G401 (cell line): ENCODE measurements at places on chromosomes 6 and 20.
A peak's percentile ranks its signal among the peaks of the same experiment; 100 is the strongest.

DNA sequence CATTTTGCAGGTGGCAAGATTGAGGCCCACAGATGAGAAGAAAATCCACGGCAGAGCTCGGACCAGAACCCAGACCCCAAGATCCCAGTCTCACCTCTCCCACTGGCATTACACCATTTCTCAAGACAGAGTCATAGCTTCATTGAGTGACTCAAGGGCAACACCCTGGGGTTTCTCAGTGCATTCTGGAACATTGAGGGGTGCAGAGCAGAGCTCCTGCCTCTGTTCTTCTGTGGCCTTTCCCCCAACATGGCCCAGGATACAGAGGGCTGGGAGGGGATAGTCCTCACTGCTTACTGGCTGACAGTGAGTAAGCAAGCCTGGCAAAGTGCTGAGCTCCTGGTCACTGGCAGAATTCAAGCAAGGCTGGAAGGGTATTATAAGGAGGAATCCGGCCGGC lies 74.0 kb downstream of the MDGA1 start:
- DNase-seq: no peak

GRCh38 chr20:49914310-49915117 lies 815 bp downstream of the SPATA2 start:
- DNase-seq: peak; percentile 43

DNA sequence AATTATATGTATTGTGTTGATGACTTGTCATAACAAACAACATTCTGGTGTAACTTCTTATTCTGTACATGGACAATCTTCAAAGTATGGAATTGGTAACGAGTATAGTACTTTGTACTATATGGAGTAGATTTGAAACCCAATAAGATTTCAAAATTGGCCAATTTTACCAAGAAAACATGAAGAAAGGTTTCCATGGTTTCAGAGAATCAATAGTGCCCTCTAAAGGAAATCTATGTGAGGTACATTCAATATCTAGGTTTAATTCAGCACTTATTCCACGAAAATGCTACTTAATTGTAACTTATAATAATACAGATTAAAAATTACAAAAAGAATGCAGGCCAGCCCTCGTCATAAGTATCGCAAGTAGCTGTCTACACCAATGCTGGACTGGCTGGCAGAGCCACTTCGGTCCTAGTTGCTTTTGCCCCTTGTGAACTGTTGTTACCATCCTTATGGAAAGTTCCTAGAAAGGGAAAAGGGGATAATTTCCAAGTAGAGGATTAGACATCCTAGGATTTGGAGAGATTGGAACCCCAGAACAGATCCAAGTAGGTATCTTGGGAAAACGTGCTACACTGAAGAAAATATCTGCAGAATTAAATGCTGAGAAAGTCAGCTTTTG lies 70.9 kb downstream of the LCA5 start:
- peak; percentile 37 for DNase-seq

DNA sequence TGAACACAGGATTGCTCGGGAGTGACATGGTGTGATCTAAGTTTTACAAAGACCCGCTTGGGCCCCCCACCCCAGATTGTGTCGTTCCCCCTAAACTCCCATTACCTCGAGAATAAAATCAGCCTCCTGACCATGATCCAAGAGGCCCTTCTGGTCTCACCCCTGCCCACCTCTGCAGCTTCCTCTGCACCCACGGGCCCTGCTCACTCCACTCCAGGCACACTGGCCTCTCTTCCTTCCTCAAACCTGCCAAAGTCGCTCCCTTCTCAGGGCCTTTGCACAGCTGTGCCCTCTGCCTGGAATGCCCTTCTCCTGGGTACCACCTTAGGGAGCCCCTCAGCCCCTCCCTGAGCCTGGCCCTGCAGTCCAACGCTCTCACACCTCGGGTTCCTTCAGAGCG lies 17.9 kb downstream of the TGM2 start:
- DNase-seq: no peak

GRCh38 chr6:40192516-40192915 lies 258.3 kb upstream of the MOCS1 start:
- no peak for DNase-seq

DNA sequence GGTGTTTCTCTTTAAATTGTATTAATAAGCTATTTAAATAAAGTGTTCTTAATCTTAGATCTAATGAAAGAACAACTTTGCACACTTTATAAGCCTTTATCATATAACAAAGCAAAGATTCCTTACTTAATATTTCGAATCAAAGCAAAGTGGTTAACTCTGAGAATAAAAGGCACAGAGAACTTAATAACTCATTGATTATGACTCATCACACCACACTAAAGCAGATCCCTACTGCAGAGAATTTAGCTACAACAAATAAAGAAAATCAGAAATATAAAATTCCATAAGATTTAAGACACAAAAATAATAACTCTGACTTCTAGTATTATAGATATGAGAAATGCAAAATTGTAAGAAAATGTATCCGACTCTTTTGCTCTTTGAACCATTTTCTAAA lies 135.6 kb upstream of the RUNX2 start:
- DNase-seq: no peak

DNA sequence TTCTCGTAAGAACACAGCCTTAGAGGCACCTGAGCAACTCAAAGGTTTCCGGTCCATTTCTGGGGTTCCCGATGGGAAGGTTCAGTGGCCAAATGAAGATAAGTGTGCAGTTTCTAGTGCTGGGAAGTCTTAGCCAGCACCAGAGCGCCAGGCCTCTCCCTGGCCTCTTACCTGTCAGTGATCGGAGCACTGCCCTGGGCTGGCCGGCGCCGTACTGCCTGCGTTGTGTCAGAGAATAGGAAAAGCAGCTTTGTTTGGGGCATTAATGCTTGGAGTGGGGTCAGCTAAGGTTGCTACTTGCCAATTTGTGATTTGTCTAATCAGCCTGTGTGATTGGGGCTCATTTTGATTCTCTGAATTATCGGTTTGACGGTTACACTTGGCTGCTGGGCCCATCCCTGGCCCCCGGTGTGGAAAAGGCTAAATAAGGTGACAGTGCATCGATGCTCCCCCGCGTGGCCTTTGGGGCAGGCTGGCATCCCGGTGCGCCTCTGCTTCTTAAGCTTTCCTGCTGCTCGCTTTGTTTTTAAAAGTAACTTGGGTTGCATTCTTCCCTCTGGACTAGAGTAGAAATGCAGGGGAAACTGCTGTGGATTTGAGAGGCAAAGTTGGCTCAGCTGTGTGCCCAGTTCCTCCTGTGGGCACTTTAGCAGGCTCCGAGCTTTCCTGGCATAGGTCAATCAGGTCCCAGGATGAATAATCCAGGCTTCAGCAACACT lies 51.8 kb downstream of the TCP11 start:
- DNase-seq: no peak

GRCh38 chr6:32298632-32299336 lies 72.9 kb downstream of the TSBP1 start:
- no peak for DNase-seq

DNA sequence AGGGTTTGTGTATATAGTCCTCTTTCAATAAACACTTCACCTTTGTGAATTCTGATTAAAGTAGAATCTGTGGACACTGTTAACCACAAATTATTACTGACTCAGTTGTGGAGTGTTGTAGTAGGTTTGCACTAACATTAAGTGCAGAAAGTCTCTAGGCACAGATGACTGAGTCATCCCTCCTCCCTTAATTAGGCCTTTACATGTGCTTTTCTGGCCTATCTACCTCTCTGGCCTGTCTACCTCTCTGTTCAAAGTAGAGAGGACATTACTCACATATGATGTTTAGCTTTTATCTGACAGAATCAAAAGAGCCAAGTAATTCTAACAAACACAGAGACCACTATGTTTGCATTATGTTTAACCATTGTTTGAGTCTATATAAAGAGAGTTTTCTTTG lies 783.0 kb downstream of the TENT5A start:
- no peak for DNase-seq

DNA sequence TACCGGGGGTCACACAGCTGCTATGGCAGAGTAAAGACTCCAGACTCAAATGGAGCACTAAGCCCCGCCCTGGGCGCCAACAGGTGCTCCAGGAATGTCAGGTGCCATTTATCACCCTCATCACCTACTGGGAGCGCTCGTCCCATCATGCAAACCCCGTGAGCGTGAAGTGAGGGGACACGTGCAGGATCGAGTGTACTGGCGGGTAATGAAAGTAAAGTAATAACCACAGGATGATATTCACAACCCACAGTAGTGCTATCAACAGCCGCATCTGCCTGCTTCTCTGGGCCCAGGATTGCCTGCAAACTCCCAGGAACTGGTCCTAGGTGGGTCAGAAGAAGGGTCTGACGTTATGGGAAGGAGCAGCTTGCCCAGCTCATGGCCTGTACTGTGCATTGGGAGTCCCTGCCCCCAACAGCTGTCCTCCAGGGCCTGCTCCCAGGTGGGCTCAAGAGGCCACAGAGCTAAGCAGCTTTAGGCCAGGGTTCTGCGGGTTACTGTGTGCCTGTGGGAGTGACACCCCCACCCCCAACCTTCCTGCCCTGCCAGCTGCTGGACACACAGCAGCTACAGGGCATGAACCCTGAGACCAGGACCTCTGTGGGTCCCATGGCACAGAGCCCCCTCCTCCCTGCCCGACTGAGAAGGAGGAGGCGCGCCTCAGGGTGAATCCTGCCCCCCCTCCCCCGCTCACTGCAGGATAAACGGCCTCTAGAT lies 120.5 kb upstream of the SULF2 start:
- DNase-seq: no peak

- peak; percentile 93 for DNase-seq
Measured at GRCh38 chr20:51154708-51155690, 132.1 kb upstream of the KCNG1 start.

GRCh38 chr6:121627761-121628160 lies 192.3 kb downstream of the GJA1 start:
- DNase-seq: no peak

DNA sequence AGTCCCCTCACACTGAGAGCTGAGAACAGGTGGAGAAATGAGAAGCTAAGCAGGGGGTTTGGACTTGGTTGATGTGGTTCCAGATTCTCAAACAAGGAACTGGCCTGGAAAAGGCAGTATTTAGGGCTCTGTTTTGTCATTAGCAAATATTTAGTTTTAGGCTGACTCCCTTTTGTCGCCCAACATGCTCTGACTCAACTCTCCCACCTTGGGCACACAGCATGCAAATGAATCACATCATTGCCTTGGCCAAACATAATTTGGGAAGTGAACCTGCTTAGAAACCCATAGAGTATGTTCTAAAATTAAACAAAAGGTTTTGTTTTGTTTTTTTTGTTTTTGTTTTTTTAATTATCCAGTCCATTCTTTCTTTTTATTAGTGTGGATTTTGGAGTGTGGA lies 9.5 kb upstream of the UQCC2 start:
- no peak for DNase-seq

- DNase-seq: no peak
Measured at GRCh38 chr20:59939879-59940128, 301 bp downstream of the PPP1R3D start.

DNA sequence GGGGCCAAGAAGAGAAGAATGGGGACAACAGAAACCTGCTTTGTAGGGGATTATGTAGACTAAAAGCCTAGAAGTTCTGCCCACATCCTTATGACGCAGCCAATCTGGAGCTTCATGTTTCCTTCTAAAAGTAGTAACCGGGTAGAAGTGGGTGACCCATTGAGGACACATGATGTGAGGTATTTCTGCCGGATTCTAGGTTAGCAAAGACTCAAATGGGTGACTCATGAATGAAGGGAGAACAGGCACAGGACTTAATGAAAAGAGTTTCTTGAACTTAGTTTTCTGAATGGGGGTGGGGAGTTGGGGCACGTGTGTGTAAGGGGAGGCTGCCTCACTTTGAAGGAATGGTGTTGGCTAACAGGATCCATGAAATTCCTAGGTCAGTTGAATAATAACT lies 68.8 kb downstream of the CDS2 start:
- no peak for DNase-seq

GRCh38 chr6:41706876-41707564 lies 28.4 kb downstream of the TFEB start:
- peak; percentile 30 for DNase-seq

GRCh38 chr20:47577314-47577713 lies 75.6 kb downstream of the NCOA3 start:
- DNase-seq: no peak

DNA sequence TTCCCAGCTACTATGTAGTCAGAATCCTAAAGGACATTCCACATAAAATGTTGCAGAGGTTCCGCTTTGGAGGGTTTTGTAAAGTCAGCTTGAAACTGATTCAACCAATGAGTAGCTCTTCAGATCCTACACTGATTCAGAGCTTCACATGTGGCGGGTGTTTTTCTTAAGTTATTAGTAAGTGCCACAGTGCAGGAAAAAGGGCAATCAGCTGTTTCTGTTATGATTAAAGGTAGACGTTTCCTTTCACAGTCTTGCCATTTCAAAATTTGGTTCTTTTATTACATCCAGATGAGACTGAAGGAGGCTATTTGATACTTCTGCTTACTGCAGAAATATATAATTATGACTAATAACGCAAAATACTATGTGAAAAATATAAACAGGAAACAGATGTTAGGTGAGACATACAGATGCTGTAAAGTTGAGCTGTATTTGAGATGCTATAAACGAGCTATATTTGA lies 443.9 kb downstream of the CDKAL1 start:
- no peak for DNase-seq

- DNase-seq: peak; percentile 1
Measured at GRCh38 chr6:166153966-166154365, 13.7 kb downstream of the TBXT start.

DNA sequence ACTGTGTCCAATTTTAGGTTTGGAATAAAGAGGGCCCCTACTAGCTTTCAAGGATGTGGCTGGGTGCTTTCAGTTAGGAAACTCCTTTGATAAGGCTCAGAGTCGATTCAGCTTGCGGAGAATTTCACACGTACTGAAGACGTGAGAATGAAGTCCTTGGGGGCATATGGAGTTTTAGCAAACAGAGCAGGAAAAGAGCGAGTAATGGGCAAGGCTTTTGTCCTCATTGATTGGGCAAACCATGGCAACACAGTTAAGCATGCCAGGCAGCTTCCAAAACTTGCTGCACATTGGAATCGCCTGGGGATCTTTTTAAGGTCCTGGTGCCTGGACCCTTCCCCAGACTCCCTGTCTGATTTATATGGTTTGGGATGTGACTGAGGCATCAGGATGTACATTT lies 29.2 kb downstream of the ISM1 start:
- DNase-seq: no peak

- peak; percentile 32 for DNase-seq
Measured at GRCh38 chr20:17533396-17533795, 2.2 kb upstream of the BFSP1 start.

DNA sequence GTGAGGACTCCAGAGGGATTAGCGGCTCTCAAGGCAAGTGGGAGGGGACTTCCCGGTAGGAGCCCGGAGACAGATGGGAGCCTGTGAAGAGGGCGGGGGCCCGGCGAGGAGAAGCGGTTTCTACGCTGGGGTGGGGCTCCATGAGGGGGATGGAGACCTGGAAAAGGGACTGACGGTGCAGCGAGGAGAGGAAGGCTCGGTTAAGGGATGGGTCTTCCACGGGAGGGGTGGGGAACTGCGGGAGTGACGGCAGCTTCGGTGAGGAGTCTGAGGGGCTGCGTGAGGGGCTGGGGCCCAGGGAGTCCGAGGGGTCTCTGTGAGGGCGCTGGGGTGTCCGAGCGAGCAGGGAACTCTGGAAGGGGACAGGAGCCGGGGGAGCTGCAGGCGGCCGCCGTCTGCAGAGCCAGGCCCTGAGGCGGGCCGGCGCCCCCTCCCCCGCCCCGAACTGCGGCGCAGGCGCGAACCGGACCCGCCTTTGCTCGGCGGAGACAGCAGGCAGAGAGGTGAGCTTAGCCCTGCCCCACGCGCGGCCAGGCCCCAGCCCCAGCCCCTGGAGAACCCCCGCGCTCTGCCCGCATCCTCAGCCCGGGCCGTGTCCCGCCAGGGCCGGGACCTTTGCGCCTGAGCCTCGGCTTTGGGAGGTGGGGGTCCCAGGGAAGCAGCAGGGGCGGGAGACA lies at the start of gene NRSN2:
Gene NRSN2 (plus strand): TSS at position 472 of the 677 bp plus-strand sequence. CDS start 2,533 bp downstream, outside the sequence.
- DNase-seq: peak; percentile 81

GRCh38 chr20:4791121-4791520 lies 69.4 kb downstream of the PRND start:
- DNase-seq: no peak

- no peak for DNase-seq
Measured at GRCh38 chr20:41171736-41172295, 34.5 kb downstream of the PLCG1 start.
